ENCODE measurements at places on chromosomes 3 and 15.

GRCh38 chr3:103554451-103554850 is 1119.6 kb downstream of the ZPLD1 start:
- DNase-seq, result no peak

DNA sequence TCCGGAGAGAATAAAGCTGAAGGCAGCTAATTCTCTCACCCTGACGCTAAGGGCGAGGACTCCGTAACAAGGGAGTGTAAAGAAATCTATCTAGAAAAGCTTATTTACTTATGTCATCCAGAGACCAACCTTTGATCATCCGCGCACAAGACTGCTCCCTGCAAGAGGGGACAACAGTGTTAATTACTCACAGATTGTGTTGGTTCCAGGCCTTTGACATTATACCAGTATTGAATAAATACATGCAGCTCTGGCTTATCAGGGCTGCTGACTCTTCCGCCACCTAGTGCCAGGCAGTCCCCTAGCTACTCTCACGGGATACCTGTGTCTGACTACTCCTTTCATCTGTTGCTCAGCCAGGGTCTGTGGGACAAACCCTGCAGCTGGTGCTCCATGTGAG is 211.7 kb downstream of the DTWD1 start:
- no peak for DNase-seq

- DNase-seq, result no peak
Measured at GRCh38 chr3:52398670-52399081, 46.2 kb downstream of the SEMA3G start.

DNA sequence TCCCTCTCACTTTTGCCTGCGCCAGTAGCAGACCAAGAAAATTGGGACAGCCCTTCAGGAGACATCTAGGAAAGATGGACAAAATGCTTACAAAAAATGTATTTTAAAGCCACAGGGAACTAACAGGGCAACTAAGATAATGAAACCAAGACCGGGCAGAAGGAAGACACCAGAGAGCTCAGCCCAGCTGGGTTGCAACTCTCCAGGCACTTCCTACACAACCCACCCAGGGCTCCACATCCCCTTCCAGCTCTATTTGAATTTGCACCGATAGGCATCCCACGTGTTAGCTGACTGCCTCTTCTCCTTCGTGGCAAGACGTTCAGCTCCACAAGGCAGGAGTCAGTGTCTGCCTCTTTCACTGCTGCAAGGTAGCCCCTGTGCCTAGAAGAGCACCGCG is 6.6 kb upstream of the ATP10A start:
- DNase-seq, result no peak

- DNase-seq, result no peak
Measured at GRCh38 chr3:52240059-52240885, 1.3 kb upstream of the TWF2 start.

- no peak for DNase-seq
Measured at GRCh38 chr3:140342668-140343067, 335.2 kb upstream of the TRIM42 start.

DNA sequence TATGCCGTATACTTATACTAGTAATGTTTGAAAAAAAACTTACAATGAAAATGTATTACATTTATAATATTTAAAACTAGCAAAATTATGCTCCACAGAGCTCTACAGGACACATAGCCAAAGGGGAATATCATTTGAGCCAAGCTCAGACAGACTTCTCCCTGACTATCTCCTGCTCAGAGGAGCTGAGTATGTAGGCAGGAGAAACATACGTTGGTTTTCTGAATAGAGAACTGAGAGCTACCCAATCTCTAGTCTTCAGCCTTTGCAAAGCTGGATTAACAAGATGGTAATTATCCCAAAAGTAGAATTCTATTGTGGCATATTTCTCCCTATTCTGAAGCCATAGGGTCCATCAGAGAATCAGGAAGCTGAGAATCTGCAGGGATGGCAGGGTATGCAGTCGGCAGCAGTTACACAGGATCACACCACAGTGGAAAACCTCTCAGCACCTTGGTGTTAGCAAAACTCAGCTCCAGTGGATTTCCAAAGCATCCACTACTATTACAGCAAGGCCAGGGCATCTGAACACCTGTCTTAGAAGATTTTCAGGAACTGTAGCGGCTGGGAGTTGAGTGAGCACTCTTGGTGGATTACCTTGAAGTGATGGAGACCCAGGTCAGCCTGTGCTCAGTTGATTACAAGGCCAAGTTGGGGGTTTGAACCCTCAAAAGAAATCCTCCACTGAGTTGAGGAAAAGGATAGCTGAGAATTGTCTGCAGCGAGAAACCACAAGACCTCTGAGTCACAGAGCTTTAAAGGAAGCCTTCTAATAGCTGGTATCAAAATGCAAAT is 30.1 kb downstream of the GPR15 start:
- DNase-seq, result no peak

GRCh38 chr3:119205209-119205608 is 31.8 kb downstream of the UPK1B start:
- no peak for DNase-seq

DNA sequence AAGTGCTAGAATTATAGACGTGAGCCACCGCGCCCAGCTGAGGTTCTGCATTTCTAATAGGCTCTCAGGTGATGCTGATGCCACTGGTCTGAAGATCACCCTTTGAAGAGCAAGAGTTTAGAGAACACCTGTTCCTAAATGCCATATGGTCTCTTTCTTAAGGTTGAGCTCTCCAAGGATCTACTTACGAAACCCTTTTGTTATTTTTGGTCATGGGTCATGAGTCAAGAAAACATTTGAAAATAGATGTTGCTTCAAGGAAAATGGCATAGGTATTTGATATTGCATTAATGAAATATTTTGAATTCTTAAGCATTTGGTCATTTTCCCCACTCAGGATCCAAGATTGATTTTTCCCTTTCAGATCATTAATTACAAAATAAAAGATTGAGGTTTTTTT is 74.7 kb upstream of the SOX2 start:
- no peak for DNase-seq

DNA sequence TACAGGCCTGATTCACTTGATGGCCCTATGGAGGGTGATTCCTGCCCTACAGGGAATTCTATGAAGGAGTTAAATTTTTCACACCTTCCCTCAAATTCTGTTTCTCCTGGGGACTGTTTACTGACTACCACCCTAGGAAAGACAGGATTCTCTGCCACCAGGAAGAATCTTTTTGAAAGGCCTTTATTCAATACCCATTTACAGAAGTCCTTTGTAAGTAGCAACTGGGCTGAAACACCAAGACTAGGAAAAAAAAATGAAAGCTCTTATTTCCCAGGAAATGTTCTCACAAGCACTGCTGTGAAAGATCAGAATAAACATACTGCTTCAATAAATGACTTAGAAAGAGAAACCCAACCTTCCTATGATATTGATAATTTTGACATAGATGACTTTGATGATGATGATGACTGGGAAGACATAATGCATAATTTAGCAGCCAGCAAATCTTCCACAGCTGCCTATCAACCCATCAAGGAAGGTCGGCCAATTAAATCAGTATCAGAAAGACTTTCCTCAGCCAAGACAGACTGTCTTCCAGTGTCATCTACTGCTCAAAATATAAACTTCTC is 43.6 kb downstream of the BLM start:
- DNase-seq, result no peak

- no peak for DNase-seq
Measured at GRCh38 chr3:140363801-140364200, 314.1 kb upstream of the TRIM42 start.

DNA sequence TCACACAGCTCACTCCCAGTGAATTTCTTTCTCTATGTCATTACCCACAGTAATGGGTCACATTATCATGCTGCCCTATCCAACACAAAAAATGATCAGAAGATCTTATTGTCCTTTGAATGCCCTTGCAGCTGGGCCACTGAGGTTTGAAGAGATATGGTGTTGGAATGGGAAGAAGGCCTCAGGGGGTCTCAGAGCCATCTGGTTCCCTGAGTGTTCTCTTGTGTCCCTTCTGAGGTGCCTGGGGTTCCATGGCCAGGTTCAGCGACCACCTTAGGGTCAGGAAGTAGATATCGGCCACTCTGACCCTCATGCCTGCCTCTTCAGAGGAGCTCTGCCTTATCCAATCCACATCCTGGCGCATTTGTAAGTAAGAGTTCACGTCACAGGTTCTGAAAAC is 232.3 kb downstream of the TJP1 start:
- DNase-seq, result no peak

All from effector memory CD8-positive, alpha-beta T cell (primary cell).